NCI-H1105 treated with DMSO at 0.1 percent for 48 hours (cell line): ENCODE measurements at places on chromosomes 2 and 18.
A peak's percentile ranks its signal among the peaks of the same experiment; 100 is the strongest.

- DNase-seq: no peak
Measured at GRCh38 chr2:136962105-136962725, 196.9 kb downstream of the THSD7B start.

- DNase-seq: no peak
Measured at GRCh38 chr2:160835166-160835565, 325.1 kb upstream of the TANK start.

- no peak for DNase-seq
Measured at GRCh38 chr2:1052771-1053191, 102.1 kb downstream of the SNTG2 start.

DNA sequence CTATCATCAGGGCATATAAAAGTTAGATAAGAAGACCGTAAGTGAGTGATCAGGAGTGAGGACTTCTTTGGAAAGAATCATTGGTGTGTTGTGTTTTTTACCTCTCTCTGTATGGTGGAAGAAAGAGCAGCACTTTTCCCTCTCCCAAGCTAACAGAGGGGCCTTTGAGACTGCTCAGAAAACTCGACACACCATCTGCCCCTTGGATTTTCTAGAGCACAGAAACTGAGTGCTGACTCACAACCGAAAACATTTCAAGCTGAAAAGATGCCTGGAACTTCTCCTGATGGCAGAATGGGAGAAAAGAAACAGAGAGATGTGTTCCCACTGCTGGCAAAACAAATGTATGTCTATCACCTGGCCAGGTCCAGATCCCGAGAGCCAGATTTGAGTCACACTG, 156.6 kb downstream of the DNAH7 start:
- no peak for DNase-seq

DNA sequence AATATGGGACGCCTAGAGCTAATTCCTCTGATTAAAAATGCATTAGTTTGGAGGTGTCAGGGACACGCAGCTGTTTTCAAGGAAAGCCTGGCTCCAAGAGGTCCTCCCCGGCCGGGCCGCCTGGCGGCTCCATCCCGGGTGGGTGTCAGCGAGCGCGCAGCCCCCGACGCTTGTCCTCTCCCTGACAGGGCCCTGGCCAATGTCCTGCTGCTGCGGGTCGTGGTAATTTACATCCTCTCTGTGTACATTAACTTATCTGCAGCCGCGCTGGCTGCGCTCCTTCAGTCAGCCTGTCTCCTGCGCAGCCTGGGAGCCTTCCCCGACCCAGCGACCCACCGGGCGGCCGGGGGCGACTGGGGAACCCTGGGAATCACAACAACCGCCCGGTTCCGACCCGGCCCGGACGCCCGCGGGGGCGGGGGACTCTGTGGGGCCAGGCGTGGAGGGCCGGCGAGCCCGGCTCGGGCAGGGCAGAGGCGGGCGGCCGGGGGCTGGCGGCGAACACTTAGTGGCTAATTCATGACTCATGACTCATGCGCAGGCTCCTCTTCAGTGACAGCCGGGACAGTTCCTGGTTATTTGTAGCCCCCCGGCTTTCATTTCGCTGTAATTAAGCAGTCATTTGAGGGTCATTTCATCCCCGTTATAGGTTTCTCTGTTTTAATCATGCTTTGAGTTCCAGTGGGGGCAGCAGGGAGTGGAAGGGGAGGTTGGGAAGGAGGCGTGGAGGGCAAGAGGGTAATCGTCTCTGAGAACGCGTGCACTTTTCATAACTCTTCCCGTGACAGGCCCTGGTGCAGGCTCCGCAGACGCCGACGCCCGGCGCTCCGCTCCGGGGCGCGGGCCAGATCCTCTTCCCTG, 141.9 kb upstream of the CTAGE1 start:
- DNase-seq: peak; percentile 33

- no peak for DNase-seq
Measured at GRCh38 chr2:118986738-118987137, 44.7 kb downstream of the MARCO start.

DNA sequence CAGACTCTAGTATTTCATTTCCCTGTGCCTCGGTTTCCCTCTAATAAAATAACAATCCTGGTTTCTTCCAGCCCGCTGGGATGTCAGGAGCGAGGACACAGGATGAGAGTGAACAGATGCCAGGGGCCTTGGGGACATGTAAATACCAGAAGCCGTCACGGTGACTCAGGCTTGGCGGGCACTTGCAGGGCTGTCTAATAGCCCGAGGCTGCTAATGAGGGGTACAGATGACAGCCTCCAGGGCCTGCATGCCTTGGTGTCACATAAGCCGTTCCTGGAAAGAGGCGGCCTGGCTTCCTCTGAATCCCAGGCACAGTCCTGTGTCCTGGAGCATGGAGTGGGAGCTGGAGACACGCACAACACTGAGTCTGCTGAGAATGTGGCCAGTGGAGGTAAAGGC, 28.2 kb downstream of the HS1BP3 start:
- no peak for DNase-seq

DNA sequence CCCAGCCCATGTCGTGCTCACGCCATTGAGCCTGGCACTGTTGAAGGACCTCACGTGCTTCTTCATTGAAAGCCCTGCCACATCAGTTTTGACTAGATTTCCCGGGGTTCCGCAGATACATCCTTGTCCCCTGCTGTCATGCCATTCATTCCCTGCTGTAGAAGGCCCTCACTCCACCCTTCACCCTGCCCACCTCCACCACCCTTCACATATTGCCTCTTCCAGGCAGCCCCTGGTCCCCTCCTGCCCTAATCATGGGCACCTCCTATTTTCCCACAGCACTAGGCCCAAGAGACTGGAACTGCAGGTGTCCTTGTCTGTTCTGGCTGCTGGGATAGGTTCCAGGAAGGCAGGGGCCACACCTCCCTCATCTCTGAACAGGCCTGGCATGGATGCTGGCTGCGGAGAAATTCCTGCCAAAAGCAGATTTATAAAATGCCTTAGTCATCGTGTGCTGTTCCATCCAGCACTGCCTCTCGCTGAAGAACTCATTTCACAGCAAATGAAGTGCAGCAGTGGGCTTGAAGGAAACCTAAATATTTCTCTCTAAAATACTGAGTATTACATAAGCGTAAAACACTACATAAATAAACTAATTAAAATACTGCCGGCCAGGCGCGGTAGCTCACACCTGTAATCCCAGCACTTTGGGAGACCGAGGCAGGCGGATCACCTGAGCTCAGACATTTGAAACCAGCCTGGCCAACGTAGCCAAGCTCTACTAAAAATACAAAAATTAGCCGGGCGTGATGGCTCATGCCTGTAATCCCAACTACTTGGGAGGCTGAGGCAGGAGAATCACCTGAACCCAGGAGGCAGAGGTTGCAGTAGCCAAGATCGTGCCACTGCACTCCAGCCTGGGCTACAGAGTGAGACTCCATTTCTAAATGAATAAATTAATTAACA, 38.4 kb downstream of the EIF4E2 start:
- DNase-seq: no peak

DNA sequence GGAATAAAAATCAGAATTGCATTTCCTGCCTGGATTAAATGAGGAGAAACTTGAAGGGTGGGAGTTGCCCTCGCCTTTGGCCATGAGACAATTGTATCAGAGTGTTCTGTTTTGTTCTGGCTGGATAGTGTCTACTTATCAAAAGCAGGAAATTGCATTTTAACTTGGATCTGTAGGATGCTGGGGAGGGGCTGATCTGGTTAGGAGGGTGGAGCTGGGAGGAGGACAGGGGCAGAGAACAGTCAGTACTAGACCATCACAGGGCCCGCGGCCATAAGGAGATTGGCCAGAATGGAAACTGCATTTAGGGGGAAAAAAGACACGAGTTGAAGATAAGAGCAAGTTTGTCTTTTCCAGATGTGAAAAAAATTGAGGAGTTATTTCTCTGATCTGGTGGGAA, 199.1 kb upstream of the POU3F3 start:
- DNase-seq: no peak

GRCh38 chr18:9053814-9054213, 48.7 kb upstream of the NDUFV2 start:
- DNase-seq: no peak

DNA sequence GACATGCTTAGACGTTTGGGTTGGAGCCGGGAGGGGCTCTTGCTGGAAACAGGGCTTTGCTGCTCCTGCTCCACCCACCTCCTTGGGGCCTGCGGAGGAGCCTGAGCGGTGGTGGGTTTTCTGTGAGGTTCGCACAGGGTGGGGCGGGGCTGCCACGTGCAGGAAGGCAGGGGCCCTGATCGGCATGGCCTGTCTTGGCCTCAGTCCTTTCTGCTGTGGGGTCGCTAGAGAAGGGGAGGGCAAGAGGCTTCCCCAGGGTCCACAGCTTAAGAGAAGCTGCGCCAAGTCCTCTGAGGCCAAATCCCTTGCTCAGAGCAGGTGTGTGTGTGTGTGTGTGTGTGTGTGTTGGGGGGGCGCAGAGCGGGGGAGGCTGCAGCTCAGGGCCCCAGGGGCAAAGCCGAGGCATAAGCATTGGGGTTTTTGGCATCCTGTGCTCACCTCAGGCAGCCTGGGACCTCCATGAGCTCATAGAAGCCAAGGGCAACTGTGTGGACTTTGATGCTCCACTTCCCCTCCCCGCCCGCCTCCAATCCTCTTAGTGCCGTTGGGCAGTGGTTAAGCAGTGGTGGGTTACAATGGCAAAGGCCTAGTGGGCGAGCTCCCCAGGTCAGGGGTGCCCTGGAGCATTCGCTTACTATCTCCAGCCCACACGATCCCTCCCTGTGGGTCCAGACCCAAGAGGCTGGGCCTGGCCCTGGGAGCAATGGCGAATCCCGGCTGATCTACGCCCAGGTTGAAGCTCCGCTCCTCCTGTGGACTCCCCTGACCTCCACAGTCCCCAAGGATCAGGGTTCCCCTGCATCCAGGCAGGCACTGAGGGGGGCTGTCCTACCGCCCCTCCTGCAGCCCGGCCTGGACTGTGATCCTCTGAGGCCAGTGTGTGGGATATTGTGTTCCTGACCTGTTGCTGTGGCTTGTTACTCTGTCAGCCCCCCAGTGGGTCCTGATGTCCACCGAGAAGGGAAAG, 28.9 kb downstream of the TOGARAM2 start:
- DNase-seq: no peak

GRCh38 chr2:44879269-44880124, 62.0 kb upstream of the SIX3 start:
- no peak for DNase-seq

DNA sequence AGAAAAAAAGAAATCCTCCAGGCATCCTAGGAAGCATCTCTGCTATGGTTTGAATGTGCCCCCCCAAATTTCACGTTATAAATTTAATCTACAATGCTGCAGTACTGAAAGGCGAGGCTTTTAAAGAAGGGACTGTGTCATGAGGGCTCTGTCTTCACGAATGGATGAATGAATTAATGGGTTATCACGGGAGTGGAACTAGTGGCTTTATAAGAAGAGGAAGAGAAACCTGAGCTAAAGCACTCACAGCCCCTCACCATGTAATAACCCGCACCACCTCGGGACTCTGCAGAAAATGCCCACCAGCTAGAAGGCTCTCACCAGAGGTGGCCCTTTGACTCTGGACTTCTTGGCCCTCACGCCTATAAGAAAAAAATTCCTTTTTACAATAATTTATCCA, 27.6 kb downstream of the RNU4ATAC start:
- DNase-seq: no peak

GRCh38 chr2:13537771-13538349, 821.1 kb downstream of the TRIB2 start:
- DNase-seq: no peak

DNA sequence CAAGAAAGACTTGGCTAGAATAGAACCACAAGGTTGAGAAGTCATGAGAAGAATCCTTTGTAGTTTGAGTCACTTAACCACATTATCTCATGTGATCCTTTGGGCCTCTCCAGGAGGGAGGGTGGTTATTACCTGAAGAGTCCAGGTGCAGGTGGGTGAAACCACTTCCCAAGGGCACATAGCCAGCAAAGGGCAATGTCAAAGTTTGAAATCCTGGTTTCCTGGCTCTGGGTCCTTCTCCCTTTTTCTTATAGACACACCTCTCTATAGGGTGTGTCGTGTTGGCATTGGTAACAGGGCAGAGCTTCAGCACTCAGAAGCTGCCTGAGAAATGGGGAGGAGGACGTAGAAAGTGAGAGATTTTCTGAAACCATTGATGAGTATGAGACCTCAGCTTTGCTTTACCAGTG, 137.9 kb downstream of the MGAT5 start:
- peak; percentile 74 for DNase-seq

- DNase-seq: no peak
Measured at GRCh38 chr2:188518381-188518780, 226.7 kb downstream of the GULP1 start.

- DNase-seq: no peak
Measured at GRCh38 chr2:47708801-47709499, 74.0 kb upstream of the MSH6 start.

DNA sequence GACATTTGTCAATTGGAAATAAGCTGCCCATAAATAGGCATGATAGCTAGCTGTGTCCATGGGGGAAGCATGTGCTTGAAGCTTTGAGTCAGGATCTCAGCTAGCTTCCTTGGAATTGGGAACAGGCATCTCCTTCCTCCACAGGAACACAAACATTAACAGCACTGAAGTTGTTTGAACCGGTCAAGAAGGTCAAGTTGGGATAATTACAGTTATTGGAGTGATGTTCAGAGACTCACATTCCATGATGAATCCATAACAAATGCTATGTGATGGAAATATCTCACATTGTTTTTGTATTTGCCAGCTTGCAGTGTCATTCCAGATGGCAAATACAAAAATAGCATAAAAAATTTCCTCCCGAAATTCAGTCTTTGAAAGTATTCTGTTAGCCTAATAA, 347.6 kb upstream of the SMIM21 start:
- no peak for DNase-seq

DNA sequence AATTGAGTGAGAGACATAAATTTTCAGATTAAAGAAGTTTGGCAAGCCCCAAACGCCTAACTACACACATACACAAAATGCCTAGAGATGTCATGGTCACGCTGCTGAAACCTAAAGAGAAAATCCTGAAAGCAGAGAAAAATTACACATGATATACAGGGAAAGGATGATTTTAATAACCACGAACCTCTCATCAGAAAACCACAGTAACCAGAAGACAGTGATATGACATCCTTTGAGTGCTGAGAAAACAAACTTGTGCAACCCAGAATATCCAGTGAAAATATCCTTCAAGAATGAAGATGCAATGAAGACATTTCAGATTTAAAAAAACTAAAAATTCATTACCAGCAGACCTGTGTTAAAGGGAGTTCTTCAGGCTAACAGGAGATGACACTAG, 122.4 kb upstream of the LMAN1 start:
- DNase-seq: no peak

- peak; percentile 9 for DNase-seq
Measured at GRCh38 chr2:23397478-23397877, 12.5 kb downstream of the KLHL29 start.

- DNase-seq: no peak
Measured at GRCh38 chr2:40430776-40431599, 20.9 kb downstream of the SLC8A1 start.

DNA sequence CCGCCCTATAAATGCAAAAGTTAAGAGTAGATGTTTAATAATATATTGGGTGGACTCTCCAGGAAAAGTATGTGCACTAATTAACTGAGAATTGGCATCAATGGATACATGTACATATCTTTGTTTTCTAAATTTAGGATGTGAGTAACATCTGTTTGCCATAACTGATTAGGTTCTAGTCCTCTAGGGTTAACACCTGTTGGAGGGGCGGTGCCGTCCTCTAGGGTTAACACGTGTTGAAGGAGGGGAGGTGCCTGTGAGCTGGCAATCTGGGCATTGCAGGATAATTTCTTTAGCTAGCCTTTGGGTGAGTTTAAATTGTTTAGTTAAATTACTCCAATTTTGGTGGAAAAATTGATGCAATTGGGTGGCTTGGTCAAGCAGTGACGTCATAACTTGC, 30.9 kb downstream of the HTR2B start:
- DNase-seq: no peak

- DNase-seq: peak; percentile 90
Measured at GRCh38 chr2:229591611-229592010, 122.7 kb downstream of the DNER start.
